ENCODE measurements at places on chromosomes 4 and X. TPM values are rescaled to one million over a fixed set of nuclear protein-coding genes. Genes with fewer than 3 reads are reported as not detected.

Gene ANXA3
- 65.1 TPM for total RNA-seq

Gene KCNIP4
- total RNA-seq, result not detected

Gene NLRP2B
- not detected for total RNA-seq

GRCh38 chr4:39066371-39066770 lies 4.3 kb downstream of the KLHL5 start:
- no peak overlapping the region for H3K27ac ChIP-seq
- DNase-seq, result no peak
- no peaks in the 10 kb centered on the region for H3K36me3 ChIP-seq
- H3K4me3 ChIP-seq, result no peak overlapping the region

Gene COX7B2
- total RNA-seq, result not detected

- H3K27ac ChIP-seq, result no peak overlapping the region
- H3K4me3 ChIP-seq, result no peak overlapping the region
- no peak for DNase-seq
- H3K27me3 ChIP-seq, result no peaks in the 10 kb centered on the region
- no peaks in the 10 kb centered on the region for H3K4me1 ChIP-seq
- no peaks in the 10 kb centered on the region for H3K36me3 ChIP-seq
These were observed 81.3 kb upstream of the TSPAN5 start for GRCh38 chr4:98739751-98740150.

Gene PRR32
- total RNA-seq, result not detected

Gene CCDC110
- 15.3 TPM for total RNA-seq

Gene MAGEB10
- total RNA-seq, result not detected

DNA sequence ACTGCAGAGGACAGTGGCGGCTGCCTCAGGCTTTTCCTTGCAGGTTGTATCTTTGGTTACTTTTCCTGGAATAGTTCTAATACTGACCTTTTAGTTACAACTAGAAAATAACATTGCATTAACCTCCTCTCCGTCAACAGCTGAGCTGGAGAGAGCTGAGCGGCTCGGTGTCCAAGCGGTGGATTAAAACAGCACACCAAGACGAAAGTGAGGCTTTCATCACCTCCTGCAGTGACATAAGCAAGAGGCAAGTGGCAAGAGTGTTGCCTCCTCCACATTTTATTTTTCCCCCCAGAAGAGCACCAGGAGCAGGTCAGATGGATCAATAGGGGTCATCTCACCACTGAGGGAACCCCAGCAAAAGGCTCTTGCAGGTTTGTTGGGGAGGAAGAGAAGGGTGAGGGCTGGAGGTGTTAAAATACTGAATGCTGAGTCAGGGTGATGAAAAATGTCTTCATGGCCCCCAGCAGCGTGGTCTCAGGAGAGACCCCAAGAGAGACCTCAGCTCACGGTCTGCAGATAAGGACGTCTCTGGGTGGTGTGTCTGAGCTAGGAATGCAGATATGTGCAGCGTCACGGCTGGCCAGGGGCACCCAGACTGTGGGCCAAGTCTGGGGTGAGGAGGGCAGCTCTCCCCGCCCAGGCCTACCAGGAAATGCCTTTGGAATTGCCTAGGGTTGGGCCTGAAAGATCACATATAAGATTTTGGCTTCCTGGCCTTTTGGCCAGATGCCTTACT lies 50.3 kb downstream of the CASP3 start:
- H3K36me3 ChIP-seq, result no peaks in the 10 kb centered on the region
- no peak for DNase-seq
- no peak overlapping the region for H3K4me3 ChIP-seq
- H3K27me3 ChIP-seq, result no peaks in the 10 kb centered on the region

Gene SMIM10L2A
- 2.9 TPM for total RNA-seq

DNA sequence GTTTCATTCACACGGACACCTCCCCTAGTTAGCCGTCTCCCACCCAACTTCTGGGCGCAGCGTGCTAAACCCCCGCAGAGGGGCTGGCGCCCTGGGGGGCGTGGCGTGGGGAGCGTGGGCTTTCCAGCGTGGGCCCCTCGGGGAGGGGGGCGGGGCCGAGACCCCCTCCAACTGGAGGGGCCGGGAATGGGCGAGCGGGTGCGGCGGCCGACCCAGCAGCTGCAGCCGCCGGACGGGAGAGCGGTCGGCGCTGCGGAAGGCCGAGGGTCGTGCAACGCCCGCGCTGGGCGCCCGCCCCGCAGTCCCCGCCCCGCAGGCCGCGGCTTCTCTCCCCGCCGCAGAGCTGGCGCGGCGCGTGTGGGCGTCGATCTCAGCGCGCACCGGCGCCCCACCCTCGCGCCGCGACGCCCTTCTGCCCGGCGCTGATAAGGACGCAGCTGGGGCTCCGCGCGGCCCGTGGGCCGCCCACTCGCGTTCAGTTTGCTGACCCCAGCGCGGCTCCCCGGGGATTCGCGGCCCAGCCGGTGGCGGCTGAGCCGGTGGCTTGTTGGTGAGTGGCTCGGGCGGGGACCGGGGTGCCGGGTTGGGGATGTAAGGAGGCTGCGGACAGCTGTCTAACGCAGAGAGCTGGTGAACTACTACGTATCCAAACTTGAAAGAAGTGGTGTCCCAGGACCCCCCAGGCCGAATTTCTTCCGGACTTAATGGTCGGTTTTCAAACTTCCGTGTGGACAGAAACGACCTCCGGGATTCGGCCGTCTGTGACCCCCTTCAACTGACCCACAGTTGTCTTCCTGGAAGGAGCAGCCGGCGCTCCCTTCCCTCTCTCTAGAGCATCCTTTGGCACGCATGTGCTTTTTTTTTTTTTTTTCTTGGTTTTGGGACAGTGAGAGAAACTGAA lies 1.5 kb downstream of the FHDC1 start:
- no peaks in the 10 kb centered on the region for H3K36me3 ChIP-seq
- no peaks in the 10 kb centered on the region for H3K27me3 ChIP-seq
- peaks cover 20% of the 10 kb centered on the region for H3K4me1 ChIP-seq
- H3K4me3 ChIP-seq, result peak overlapping the region; percentile 67
- no peak overlapping the region for H3K27ac ChIP-seq

Gene DDIT4L
- total RNA-seq, result 1.0 TPM

GRCh38 chr4:7016512-7016911 lies 26.7 kb upstream of the TADA2B start:
- no peaks in the 10 kb centered on the region for H3K4me1 ChIP-seq
- H3K27me3 ChIP-seq, result no peaks in the 10 kb centered on the region
- H3K36me3 ChIP-seq, result peaks cover under 1% of the 10 kb centered on the region

GRCh38 chrX:71118985-71119535 lies 664 bp downstream of the MED12 start:
- H3K4me3 ChIP-seq, result peak overlapping the region; percentile 27
- H3K27ac ChIP-seq, result peak overlapping the region; percentile 83
- no peak for DNase-seq
- H3K4me1 ChIP-seq, result peaks cover 14% of the 10 kb centered on the region
- H3K36me3 ChIP-seq, result peaks cover 5% of the 10 kb centered on the region
- H3K27me3 ChIP-seq, result no peaks in the 10 kb centered on the region

Gene GATA1
- total RNA-seq, result not detected

DNA sequence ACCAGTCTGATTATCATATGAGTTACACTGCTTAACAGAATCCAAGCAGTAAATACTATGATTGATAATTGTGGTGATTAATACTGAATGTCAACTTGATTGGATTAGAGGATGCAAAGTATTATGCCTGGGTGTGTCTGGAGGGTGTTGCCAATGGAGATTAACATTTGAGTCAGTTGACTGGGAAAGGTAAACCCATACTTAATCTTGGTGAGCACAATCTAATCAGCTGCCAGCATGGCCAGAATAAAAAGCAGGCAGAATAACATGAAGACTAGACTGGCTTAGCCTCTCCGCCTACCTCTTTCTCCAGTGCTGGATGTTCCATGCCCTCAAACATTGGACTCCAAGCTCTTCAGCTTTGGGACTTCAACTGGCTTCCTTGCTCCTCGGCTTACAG lies 961.3 kb downstream of the ADGRL3 start:
- no peak overlapping the region for H3K27ac ChIP-seq
- H3K27me3 ChIP-seq, result no peaks in the 10 kb centered on the region
- no peaks in the 10 kb centered on the region for H3K36me3 ChIP-seq
- no peak for DNase-seq

DNA sequence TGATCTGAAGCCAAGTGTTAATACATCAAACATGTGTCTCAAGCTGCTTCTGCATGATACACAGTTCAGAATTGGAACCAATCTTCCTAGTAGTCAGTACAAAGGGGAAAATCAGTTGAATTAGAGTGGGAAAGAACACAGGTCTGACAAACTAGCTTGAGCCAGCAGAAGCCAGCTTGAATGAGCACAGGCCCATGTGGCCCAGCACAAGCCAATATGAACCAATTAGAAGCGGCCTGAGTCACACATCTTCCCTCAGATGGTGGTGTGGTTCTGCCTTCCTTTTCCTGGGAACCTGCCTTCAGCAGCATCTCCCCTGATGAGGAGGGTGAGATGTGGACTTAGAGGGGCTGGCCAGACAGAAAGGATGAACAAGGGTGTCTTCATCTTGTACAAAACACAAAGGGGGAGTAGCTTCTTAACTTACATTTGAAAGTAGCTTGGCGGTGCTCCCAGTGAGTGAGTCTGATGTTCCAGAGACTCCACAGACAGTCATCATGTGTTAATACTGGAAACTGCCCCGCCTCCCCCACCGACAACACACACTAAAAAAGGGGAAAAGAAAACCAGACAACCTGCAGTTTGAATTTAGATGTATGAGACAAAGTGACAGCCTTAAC lies 72.0 kb downstream of the FRMPD4 start:
- no peak overlapping the region for H3K27ac ChIP-seq
- no peaks in the 10 kb centered on the region for H3K4me1 ChIP-seq
- no peaks in the 10 kb centered on the region for H3K36me3 ChIP-seq
- H3K4me3 ChIP-seq, result no peak overlapping the region

- H3K4me3 ChIP-seq, result no peak overlapping the region
- H3K36me3 ChIP-seq, result no peaks in the 10 kb centered on the region
- DNase-seq, result no peak
- no peak overlapping the region for H3K27ac ChIP-seq
- no peaks in the 10 kb centered on the region for H3K27me3 ChIP-seq
- no peaks in the 10 kb centered on the region for H3K4me1 ChIP-seq
These were observed 133.8 kb downstream of the ZC4H2 start for GRCh38 chrX:64842492-64842891.

Gene GPR143
- 2.3 TPM for total RNA-seq

Gene NAP1L3
- 0.33 TPM for total RNA-seq

Gene OTUD6A
- total RNA-seq, result not detected

GRCh38 chr4:161442921-161443320 lies 720.9 kb downstream of the FSTL5 start:
- no peaks in the 10 kb centered on the region for H3K4me1 ChIP-seq
- H3K27me3 ChIP-seq, result no peaks in the 10 kb centered on the region
- no peak overlapping the region for H3K27ac ChIP-seq
- H3K4me3 ChIP-seq, result no peak overlapping the region

Gene CYP2U1
- 5.7 TPM for total RNA-seq
